NCI-H1092 treated with DMSO at 0.1 percent for 48 hours (cell line): ENCODE measurements at places on chromosomes 3 and 15.

GRCh38 chr15:38517312-38517975, 47.2 kb downstream of the RASGRP1 start:
- no peak for DNase-seq

- DNase-seq, result peak; percentile 71
These were observed 563 bp downstream of the PXYLP1 start for GRCh38 chr3:141231952-141232823.

- no peak for DNase-seq
These were observed 472.5 kb upstream of the WNT5A start for GRCh38 chr3:55959471-55960080.

DNA sequence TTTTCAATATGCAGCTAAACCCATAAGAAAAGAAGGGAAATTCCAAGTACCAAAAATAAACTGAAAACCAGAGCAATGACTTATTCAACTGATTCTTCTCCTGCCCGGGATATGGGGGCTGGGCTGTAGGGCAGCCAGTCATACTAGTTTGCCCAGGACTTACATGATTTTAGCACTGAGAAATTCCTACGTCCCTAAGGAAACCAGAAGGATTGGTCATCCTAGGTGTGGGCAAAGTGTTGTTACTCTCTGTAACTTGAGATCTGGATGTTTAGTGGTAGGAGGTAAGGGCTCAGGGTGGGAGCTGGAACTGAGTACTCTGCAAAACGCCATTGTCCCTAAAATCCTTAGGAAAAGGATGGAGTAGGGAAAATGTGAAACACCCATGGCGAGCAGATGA, 1.2 kb upstream of the DAZL start:
- no peak for DNase-seq

DNA sequence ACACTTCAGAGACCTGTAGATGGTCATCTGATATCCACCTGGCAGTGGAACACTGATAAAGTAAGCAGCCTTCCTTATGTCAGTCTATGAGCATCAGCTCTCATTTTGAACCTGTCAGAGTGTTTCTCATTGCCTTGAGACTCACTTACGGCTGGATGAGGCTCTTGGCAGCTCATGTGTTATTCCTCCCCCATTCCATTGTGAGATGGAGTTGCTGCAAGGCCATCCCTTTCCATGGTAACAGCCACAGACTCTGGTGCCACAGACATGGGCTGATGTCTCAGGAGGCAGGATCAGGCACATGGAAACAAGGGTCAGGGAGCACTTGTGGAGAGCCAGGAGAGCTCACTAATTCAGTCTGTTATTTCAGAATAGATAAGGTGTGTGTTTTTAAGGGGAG, 11.9 kb downstream of the KCNAB1 start:
- DNase-seq, result no peak

GRCh38 chr3:14991151-14991742, 43.9 kb downstream of the NR2C2 start:
- DNase-seq, result no peak

- DNase-seq, result no peak
These were observed 21.3 kb upstream of the LRRC58 start for GRCh38 chr3:120370463-120370862.
